ENCODE measurements at places on chromosomes 3 and 15. TPM values are rescaled to one million over a fixed set of nuclear protein-coding genes. Genes with fewer than 3 reads are reported as not detected.

Gene PPP1R14D
- total RNA-seq, result not detected

Gene MGA
- total RNA-seq, result 42.0 TPM

Gene HRG
- not detected for total RNA-seq

Gene OIP5
- total RNA-seq, result 12.1 TPM

Gene SEMA6D
- total RNA-seq, result 4.5 TPM

Gene NTRK3
- under 0.01 TPM for total RNA-seq

Gene SRGAP3
- total RNA-seq, result 3.1 TPM

Gene PDHB
- 122 TPM for total RNA-seq

Gene NAALADL2
- total RNA-seq, result 13.7 TPM

Gene TERC
- 759 TPM for total RNA-seq

Gene MME
- 267 TPM for total RNA-seq

Gene DLL4
- total RNA-seq, result 0.66 TPM

Gene CAND2
- total RNA-seq, result 6.4 TPM

Gene AHSG
- total RNA-seq, result not detected

Gene GNAT1
- total RNA-seq, result not detected

Gene LSG1
- 36.6 TPM for total RNA-seq

Gene ITIH1
- not detected for total RNA-seq

Gene SLCO2A1
- under 0.01 TPM for total RNA-seq

Gene ABCC5
- 16.5 TPM for total RNA-seq

Gene CYP8B1
- total RNA-seq, result not detected

Gene CPLX3
- total RNA-seq, result not detected

Gene CLDN16
- not detected for total RNA-seq

Gene LSAMP
- total RNA-seq, result 1.00 TPM

Gene ALDH1A2
- total RNA-seq, result 10.9 TPM

Gene DUOXA2
- total RNA-seq, result not detected

Gene CTXND1
- under 0.01 TPM for total RNA-seq

Gene FANCD2OS
- total RNA-seq, result not detected

Gene MON1A
- 14.3 TPM for total RNA-seq

Gene COLQ
- total RNA-seq, result 0.75 TPM

Gene MYZAP
- total RNA-seq, result 1.6 TPM

Gene CBLB
- total RNA-seq, result 47.7 TPM

Gene SI
- total RNA-seq, result not detected

Gene LRRC31
- total RNA-seq, result not detected

Gene ARRDC4
- 8.4 TPM for total RNA-seq

Gene SACM1L
- 50.2 TPM for total RNA-seq

Gene CCDC80
- 363 TPM for total RNA-seq

Gene ADAMTS7
- total RNA-seq, result 1.2 TPM

Gene SAMMSON
- 0.25 TPM for total RNA-seq

Measured in uterine smooth muscle cell (primary cell).